ENCODE measurements at places on chromosomes 11 and 22.

GRCh38 chr11:118621071-118621783 is 13.8 kb downstream of the PHLDB1 start:
- DNase-seq = peak; percentile 79

GRCh38 chr11:85774256-85775101 is 36.5 kb downstream of the SYTL2 start:
- no peak for DNase-seq

DNA sequence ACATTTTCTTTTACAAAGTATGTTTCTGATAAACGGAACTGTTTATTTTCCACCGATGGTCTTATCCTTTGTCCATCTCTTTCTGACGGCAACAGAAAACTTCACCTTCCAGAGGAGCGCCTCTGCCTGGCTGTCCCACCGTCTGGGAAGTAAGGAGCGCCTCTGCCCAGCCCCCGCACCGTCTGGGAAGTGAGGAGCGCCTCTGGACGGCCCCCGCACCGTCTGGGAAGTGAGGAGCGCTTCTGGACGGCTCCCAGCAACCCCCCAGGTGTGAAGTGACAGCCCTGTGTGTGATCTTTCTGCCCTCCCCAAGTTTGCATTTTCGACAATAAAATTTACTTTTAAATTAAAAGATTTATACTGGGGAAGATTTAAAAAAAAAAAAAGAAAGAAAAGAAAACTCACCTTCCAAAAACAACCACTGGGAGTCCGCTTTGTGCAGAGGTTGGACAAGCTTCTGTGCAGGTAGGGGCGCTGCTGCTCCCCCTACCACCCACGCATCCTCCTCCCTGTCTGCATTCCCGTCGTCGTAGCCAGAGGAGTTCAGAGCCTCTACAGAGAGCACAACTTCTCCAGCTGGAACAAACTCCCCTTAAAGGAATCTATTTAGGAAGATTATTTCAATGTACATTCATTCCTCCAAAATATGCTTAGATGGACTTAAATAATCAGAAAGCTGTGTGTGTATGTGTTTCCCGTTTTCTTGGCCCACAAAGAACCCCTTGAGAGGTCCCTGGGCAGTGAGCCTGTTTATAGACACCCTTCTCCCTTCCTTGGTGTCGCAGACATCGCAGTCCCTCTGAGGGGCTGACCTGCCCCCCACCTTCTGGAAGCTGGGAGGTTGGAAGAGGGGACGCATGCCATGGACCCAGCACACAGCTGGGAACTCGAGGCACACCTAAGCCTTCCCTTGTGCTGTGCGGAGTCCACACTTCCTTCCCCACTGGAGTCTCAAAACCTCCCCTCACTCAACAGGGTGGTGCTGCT is 849 bp upstream of the APOBEC3B start:
- DNase-seq = peak; percentile 53

DNA sequence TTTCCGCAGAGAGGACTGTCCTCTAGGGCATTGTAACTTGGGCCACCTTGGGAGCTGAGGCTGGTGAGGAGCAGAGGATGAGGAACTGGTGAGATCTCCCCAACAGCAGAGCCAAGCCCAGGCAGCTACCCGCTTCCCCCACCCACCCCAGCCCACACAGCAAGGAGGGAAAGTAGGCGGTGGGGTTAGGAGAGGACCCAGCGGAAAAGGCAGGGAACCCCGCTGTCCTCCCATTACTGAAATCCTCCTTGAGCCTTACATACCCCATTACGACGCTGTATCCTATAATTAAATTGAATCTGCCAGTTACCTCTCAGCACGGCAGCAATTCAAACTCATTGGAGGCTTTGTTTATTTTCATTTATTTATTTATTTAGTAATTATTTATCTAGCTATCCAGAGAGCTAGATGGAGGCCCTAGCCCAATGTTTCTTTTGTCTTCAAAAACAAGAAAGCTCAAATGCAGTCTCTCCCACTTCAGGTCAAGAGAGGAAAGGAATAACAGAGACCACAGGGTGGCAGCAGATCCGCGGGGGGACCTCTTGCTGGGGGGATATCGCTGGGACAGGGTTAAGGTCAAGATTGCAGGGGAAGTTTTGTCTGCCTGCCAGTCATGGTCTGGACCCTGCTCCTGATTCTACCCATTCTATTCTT is 218.0 kb downstream of the ST3GAL4 start:
- no peak for DNase-seq

DNA sequence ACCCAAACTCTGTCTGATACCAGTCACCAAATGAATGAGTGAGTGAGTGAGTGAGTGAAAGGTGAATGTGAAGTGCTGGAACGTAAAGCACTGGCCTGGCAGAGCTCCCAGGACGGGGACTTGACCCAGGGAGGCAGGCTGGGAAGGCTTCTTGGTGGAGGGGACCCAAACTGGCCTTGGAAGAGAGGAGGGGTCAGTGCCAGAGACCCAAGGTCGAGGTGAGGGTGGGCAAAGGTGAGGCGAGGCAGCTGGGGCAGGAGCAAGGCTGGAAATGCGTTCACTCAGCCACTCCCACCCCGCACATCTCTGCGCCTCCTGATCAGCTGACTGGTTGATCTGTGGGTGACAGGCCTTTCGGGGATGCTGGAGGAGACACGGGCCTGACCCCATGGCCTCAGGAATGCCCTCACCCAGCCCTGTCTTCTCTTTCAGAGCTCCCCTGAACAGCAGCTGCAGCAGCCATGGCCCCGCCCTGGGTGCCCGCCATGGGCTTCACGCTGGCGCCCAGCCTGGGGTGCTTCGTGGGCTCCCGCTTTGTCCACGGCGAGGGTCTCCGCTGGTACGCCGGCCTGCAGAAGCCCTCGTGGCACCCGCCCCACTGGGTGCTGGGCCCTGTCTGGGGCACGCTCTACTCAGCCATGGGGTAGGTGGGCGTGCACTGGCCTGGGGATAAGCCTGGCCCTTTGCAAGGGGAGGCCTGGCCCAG is 7.6 kb downstream of the TSPO start:
- no peak for DNase-seq

DNA sequence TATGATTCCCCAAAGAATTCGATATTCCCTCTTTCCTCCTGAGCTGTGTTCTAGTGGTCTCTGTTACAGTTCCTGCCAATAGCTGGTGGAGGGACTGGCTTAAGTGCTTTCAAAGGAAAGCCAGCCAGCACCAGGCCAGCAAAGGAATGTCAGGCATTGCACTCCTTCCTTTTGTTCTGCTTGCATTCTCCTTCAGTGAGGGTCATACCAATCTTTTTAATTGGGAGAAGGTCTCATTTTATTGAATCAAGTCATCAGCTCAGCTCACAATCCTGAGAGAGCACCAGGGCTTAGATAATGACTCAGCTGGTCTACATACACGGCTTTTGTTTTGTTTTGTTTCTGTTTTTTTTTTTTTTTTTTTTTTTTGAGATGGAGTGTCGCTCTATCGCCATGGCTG is 222.9 kb downstream of the NAV2 start:
- peak; percentile 39 for DNase-seq

DNA sequence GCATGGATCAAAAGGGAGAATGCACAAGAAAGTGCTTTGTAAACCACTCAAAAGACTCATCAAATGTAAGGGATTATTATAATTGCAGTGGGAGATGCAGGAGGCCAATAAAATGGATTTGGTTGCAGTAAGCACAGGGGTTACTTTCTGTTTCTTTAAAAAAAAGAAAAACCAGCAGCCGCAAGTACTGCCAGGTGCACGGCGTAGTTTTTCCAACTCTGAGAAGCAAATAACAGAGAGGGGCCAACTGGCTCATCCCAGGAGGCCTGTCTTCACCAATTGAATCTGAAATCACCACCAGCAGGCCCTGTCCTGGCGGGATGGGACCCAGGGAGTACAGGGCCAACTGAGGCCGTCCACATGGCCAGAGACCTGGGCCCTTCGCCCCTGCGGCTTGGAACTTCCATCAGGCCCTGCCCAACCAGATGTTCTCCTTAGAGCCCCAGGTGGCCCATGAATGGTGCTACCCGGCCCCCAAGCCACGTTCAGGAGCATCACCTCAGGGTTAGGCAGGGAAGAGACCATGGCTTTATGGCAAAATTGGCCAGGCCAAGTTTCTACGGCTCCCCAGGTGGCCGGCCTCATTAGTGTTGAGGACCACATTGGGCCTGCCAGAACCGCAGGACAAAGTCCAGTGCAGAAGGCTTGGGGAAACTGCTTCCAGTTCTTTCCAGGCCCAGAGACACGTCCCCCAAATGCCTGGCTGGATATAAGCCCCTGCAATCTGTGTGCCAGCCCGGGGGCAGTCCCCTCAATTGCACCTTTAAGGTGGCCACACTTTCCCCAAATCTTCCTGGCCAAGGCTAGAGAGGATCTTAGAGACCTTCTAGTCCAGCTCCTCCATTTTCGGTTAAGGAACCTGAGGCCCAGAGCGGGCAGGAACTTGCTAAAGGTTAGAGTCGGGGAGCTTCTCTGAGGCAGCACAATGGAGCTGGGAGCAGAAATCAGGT is 61.7 kb downstream of the CHRDL2 start:
- no peak for DNase-seq

DNA sequence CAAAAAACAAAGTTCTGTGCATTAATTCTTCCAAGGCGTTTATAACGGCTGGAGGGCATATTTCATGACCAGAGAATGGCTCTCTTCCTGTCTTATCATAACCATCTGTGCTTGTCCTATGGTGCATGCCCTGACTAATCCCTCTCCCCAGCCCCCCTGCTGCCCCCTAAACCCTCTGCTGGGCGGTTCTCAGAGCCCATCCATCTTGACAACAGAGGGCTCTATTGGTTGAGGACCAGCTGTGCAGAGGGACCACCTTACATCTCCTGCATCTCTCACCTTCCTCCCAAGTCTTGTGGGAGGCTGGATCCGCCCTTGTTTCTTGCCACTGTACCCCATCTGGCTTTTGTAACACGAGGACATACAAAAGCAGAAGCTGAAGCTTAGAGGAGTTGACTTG is 282.1 kb downstream of the MIAT start:
- DNase-seq = no peak

GRCh38 chr11:33463059-33463458 is 205.9 kb downstream of the HIPK3 start:
- DNase-seq = no peak

DNA sequence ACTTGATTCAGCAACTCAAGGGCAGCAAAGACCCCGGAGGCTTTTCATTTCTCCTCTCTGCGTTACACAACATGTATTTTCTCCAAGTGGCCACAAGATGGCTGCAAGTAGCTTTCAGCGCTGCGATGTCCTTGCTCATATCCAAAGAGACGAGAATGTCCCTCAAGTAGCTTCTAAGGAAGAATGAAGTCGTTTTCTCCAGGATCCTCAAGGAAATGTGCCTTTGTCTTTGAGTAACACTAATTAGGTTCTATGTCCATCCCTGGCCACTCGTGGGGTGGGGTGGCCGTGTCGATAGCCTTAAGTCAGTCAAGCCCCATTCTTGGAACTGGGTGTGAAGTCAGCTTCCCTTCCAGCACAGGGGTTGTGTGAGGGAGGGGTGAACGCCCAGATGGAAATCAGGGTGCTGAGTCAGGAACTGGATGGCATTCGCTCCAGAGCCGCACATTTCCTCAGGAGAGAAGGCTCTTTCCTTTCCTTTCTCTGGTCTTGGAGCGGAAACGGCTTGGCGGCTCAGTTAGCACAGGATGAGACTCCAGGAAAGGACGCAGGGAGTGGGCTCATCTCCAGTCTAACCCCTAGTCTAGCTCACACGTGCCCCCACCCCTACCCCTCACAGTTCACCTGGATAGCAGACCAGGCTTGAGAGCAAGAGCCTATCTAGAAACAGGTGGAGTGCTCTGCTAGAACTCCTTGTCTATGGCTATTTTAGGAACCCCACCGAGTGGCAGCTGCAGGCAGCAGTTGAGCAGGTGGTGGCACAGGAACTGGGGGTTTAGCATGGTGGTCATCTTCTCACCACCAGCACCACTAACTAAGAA is 44.3 kb downstream of the NNMT start:
- peak; percentile 57 for DNase-seq

DNA sequence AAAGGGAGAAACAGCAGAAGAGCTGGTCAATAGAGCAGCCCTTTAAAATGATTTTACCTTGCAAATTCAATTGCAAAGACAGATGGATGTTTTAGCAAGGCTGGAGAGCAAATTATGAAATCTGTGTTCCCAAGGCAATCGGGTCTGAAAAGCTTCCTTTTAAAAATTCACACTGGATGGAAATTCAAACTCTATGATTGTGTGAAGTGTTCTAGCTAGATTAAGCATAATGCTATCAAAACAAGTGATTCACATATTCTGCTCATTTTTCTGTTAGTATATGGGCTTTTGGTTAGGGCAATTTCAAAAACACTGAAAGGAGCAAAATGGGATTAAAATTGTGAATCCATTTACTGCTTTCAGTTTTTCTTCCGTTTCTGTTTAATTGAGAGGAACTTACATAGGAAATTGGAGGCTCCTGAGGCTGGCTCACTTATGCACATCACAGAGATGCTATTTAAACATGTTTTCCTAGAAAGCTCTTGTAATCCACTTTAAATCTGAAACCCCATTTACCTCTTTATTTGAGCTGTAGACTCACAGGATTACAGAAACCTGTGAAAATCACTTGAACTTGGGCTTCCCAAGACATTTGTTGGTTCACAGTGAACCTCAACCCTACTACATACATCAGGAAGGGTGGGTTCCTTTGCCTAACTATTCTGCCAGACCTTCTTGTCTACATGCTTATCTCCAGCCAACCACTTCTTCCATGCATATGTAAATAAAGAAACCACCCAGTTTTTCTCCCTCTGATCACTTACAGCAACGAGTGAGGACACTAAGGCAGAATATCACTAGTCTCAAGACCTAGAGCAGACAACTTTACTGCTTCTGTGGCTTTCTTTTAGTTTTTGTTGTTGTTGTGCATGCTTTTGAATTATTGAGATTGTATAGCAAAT is 201.9 kb upstream of the PITPNB start:
- DNase-seq = no peak

GRCh38 chr11:128508770-128509510 is 78.4 kb downstream of the ETS1 start:
- DNase-seq = no peak

- DNase-seq = no peak
Measured at GRCh38 chr11:35211952-35212351, 73.0 kb downstream of the CD44 start.
